ENCODE measurements at places on chromosomes 1 and 21.

- no peak for DNase-seq
Measured at GRCh38 chr1:224563666-224564065, 52.5 kb upstream of the CNIH3 start.

GRCh38 chr1:183776731-183777130, 28.2 kb upstream of the RGL1 start:
- no peak for DNase-seq

DNA sequence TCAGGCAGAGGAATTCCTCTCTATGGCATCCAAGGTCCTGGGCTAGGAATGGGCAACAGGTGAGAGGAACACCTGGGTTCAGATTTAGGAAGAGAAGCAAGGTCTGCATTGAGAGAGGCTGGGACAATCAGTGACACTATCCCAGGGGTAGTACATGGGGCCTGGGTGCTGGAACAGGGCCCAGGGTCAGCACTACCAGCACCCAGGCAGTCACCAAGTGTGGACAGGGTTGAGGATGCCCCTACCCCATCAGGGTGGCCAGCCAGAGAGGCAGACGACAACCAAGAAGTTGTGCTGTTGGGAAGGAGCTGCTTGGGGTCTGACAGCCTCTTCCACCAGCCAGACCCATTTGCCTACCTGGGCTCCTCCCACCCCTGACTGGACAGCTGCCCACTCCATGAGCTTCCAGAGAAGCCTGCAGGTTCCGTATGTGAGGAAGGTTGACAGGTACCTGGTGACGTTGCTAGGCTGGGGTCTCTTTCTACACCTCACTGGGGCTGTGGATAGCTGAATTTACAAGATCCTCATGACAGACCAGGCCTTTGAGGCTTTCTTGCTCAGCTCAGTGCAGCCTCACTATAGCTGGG, 13.9 kb downstream of the CYP4A11 start:
- no peak for DNase-seq

DNA sequence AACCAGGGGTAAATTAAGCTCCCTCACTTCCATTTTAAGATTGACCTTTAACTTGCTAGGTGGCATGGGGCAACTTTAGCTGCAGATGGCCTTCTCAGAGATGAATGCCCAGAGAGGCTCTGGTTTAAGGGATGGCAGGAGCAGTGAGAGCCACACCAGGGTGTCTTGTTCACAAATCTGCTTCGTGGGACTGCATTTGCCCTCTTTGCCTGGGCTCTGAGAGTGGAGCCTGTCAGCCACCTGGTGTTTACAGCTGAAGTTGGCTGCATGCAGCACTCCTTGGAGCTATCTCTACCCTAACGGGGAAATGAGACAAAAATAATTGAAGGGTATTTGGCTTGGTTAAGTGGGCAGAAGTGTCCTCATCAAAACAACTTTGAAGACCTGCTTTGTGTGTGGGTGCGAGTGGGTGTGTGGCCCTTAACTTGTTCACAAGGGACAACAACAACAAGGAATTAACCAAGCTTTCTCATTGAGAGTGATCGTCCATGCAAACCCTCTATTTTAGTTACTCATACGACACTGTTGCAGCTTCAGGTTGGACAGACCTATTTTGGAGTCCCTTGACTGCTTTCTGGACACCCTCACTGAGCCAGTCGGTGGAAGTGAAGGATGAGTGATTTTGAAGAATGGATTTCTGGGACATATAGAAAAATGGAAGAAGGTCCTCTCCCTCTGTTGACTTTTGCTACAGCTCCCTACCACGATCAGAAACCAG, 29.8 kb downstream of the PGM1 start:
- no peak for DNase-seq

- DNase-seq: no peak
Measured at GRCh38 chr1:232662910-232663309, 33.0 kb upstream of the SIPA1L2 start.

All from stimulated activated CD4-positive, alpha-beta T cell treated with anti-CD3 and anti-CD28 coated beads, Interleukin-1b, Interleukin-23, amount 100 ng/mL, for 24 hours (primary cell).